Uterus (tissue), 4 donors: ENCODE measurements at places on chromosomes 4 and X. TPM values are rescaled to one million over a fixed set of nuclear protein-coding genes. Genes with fewer than 3 reads are reported as not detected.

DNA sequence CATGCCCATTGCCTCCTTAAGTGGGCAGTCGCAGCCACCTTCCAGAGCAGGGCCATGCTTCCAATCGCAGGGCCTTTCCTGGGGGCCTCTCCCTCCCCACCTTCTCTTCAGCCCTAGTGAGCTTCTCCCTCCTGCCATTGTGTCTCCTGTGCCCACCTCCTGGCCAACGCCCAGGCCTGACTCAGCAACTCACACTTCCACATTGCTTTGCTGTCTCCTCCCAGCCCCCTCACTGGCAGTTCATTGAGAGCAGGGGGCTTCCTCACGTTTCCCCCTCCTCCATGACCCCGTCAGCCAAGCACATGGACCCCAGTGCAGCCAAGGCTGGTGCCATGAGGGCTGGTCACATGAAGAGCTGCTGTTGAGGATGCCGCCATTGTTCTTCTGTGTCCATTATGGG lies 25.9 kb downstream of the HTRA3 start:
- no peak overlapping the region for H3K4me3 ChIP-seq
- H3K27me3 ChIP-seq: no peaks in the 10 kb centered on the region
- H3K27ac ChIP-seq: no peak overlapping the region

GRCh38 chr4:17577665-17578481 lies 875 bp downstream of the LAP3 start:
- H3K27ac ChIP-seq: peak overlapping the region; percentile 87
- H3K4me3 ChIP-seq: peak overlapping the region; percentile 61
- peak; percentile 34 for DNase-seq
- H3K4me1 ChIP-seq: no peaks in the 10 kb centered on the region
- no peaks in the 10 kb centered on the region for H3K27me3 ChIP-seq

DNA sequence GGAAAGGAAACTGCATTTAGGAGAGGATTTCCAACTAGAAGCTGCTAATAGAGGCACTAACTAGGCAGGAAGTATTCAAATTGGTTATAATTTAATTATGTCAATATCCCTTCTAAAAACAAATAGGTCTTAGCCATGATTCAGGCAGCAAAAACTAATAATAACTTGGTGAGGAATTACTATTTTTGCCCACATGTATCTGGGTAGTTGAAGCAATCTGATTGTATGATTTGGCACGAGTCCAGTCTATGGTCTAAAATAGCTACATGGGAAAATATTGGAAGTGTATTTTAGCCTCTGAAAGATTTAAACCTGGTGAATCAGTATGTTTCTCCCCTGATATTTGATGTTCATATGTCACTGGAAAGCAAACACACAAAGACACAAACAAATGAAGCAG lies 62.2 kb downstream of the MFAP3L start:
- no peak for DNase-seq
- no peaks in the 10 kb centered on the region for H3K27me3 ChIP-seq
- no peak overlapping the region for H3K27ac ChIP-seq

DNA sequence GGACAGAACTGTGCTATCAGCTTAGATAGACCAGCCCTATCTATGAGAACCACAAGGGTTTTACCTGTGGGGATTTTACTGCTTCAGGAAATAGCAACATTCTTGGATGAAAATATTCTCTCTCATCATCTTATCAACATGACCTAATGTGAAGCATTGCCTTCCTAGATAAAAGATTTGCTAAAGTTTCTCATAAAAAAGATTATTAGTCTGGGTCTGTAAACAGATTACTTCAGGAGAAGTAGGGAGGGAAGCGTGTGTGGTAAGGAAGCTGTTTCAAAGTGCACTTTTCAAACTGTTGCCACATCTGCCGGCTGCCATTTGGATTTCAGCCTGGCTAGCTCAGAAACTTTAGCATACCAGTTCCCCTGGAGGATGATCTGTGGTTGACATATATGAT lies at the start of gene NOX1:
Gene NOX1 (minus strand): TSS at position 35 of the 400 bp plus-strand sequence. CDS start 220 bp downstream, outside the sequence.
- H3K4me3 ChIP-seq: no peak within 1 kb of the TSS
- no peak for DNase-seq
- H3K27ac ChIP-seq: no peak within 1 kb of the TSS
- H3K4me1 ChIP-seq: no peaks in the 10 kb centered on the region
- no peaks in the 10 kb centered on the region for H3K27me3 ChIP-seq

GRCh38 chr4:24858026-24858425 lies 54.8 kb downstream of the CCDC149 start:
- peaks cover 10% of the 10 kb centered on the region for H3K4me1 ChIP-seq
- H3K4me3 ChIP-seq: no peak overlapping the region
- H3K27ac ChIP-seq: peak overlapping the region; percentile 72
- peak; percentile 40 for DNase-seq

DNA sequence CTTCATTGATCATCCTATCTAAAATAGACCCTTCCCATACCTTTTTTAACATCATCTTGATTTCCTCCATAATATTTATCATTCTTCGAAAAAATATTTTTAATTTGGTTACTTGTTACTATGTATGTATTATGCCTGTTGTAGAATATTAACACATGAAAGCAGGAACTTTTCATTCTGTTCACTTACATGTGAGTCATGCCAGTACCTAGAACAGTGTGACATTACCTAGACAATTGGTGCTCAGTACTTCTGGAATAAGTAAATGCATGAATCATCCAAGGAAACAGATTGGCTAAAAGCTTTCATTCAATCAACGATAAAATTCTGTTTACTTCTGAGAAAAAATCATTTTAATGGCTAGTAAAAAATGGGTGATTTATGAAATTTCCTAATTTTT lies 76.4 kb downstream of the CXXC4 start:
- no peak overlapping the region for H3K4me3 ChIP-seq
- no peaks in the 10 kb centered on the region for H3K27me3 ChIP-seq
- no peaks in the 10 kb centered on the region for H3K4me1 ChIP-seq
- no peaks in the 10 kb centered on the region for H3K36me3 ChIP-seq
- H3K27ac ChIP-seq: no peak overlapping the region

- no peaks in the 10 kb centered on the region for H3K27me3 ChIP-seq
- DNase-seq: no peak
- no peak overlapping the region for H3K27ac ChIP-seq
Observed at GRCh38 chr4:47383829-47384427, 79.6 kb downstream of the COMMD8 start.

GRCh38 chrX:108019382-108019875 lies 25.4 kb upstream of the VSIG1 start:
- H3K27me3 ChIP-seq: no peaks in the 10 kb centered on the region
- no peak for DNase-seq
- H3K36me3 ChIP-seq: no peaks in the 10 kb centered on the region
- H3K4me1 ChIP-seq: no peaks in the 10 kb centered on the region

GRCh38 chr4:18319431-18319830 lies 297.9 kb upstream of the LCORL start:
- no peaks in the 10 kb centered on the region for H3K27me3 ChIP-seq
- DNase-seq: no peak
- no peaks in the 10 kb centered on the region for H3K36me3 ChIP-seq
- H3K4me1 ChIP-seq: no peaks in the 10 kb centered on the region
- peak overlapping the region; percentile 49 for H3K27ac ChIP-seq
- H3K4me3 ChIP-seq: no peak overlapping the region

- DNase-seq: no peak
- no peaks in the 10 kb centered on the region for H3K36me3 ChIP-seq
- no peaks in the 10 kb centered on the region for H3K27me3 ChIP-seq
- H3K27ac ChIP-seq: no peak overlapping the region
- H3K4me1 ChIP-seq: no peaks in the 10 kb centered on the region
Observed at GRCh38 chr4:15436513-15436912, 8.7 kb downstream of the C1QTNF7 start.

DNA sequence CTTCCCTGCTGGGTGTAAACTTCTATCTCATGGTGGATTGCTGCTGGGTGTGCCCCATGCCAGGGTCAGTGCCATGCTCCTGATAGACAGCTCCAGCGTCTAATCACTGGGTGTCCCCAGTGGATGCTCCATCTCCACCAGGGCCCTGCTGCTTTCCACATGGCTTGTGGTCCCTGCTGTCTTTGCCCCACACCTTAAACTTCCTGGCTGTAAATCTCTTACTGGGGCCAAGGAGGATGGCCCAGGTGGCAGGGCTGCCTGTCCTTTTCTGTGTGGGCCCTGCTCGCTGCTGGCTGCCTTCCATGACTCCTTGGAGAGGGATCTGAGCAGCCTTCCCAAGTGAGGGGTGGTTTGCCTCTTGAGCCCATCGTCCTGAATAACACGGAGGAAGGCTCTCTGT lies 51.8 kb downstream of the RGS12 start:
- H3K27ac ChIP-seq: no peak overlapping the region
- no peaks in the 10 kb centered on the region for H3K27me3 ChIP-seq
- H3K4me3 ChIP-seq: no peak overlapping the region
- H3K36me3 ChIP-seq: no peaks in the 10 kb centered on the region
- no peaks in the 10 kb centered on the region for H3K4me1 ChIP-seq
- DNase-seq: no peak

DNA sequence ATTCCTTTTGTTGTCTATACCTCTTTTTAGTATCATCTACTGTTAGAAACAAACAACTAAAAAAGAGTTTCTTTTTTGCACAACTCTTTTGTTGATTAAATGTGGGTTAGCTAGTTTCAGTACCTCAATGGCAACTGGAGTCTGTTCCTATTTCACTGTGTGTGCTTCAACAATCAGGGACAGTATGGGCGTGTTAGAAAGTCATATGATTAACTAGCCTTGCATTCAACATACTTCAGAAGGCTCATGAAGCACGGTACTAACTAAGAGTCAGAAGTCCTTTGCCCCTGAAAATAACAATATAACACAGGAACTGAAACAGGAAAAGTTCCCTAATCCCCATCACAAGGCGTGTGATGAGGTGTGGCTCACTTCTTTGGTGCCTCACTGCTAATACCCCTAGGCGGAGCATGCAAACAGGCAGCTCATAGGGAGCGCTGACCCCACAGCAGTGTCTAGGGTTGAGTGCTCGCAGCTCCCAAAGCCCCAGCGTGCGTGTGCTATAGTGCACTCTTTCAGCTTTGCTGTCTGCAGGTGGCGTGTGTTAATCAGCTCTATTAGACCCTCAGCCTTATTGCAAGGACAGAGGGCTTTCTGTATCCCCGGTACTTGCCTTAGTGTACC lies 203.1 kb upstream of the NDST3 start:
- H3K36me3 ChIP-seq: no peaks in the 10 kb centered on the region
- H3K4me3 ChIP-seq: no peak overlapping the region
- no peak for DNase-seq
- no peaks in the 10 kb centered on the region for H3K27me3 ChIP-seq
- H3K27ac ChIP-seq: no peak overlapping the region

The GPC3 gene
- total RNA-seq: 172 TPM

The PROM1 gene
- 24.6 TPM for total RNA-seq

The PPP4R3C gene
- total RNA-seq: not detected

The JAKMIP1 gene
- total RNA-seq: not detected

The SLITRK4 gene
- 2.3 TPM for total RNA-seq
